Mammary epithelial cell (primary cell): ENCODE measurements at places on chromosomes 7 and 10.

- no peak for DNase-seq
Observed at GRCh38 chr10:112280205-112280921, 2.8 kb upstream of the TECTB start.

GRCh38 chr10:120011359-120012130 is 119.0 kb downstream of the SEC23IP start:
- no peak for DNase-seq

GRCh38 chr10:94282369-94282768 is 80.4 kb downstream of the NOC3L start:
- no peak for DNase-seq

DNA sequence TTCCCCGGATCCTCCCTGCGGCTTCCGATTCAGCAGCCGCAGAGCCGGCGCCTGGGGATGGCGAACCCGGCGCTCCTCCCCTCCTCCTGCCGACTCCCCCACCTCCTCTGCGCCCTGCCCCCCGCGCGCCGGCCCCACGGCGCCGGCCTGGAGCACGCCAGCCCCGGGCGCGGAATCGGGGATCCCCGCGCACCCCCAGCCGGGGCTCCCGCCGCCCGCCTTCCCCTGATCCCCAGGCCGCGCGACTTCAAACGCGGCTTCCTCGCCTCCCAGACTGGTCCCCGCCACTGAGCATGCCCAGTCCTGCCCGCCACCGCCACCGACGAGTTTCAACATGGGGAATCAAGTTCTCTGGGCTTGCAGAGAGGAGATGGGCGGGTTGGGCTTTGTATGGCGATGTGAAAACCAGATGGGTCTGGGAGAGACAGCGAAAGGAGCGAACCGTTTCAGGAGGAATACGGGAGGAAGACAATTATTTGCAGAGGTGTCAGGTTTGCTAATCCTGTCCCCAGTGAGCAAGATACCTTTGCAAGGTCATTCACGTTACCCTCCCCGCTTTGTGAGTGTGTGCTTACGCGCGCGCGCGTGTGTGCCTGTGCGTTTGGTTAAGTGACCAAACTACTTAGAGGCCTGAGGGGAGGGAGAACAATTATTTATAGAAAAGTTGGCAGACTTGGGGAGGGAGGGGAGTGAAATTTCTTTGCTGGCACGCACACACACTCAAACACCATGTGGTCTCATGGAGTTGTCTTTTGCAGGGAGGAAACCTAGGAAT is at the start of gene PANK1:
TSS of gene PANK1 (minus strand) at position 276 of the 775 bp plus-strand sequence. CDS start 351 bp downstream, outside the sequence.
- peak; percentile 94 for DNase-seq

DNA sequence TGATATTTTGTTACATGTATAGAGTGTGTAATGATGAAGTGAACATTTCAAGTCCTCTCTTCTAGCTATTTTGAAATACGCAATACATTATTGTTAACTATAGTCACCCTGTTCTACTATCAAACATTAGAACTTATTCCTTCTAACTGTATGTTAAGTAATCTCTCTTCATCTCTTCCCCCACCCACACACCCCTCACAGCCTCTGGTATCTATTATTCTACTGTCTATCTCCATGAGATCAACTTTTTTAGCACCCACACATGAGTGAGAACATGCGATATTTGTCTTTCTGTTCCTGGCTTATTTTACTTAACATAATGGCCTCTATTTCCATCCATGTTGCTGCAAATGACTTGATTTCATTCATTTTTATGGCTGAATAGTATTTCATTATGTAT is 57.7 kb upstream of the EGR2 start:
- no peak for DNase-seq

- DNase-seq: no peak
Observed at GRCh38 chr10:89505640-89506275, 29.6 kb downstream of the SLC16A12 start.

- DNase-seq: peak; percentile 100
Observed at GRCh38 chr7:76296743-76297740, 5.4 kb upstream of the HSPB1 start.

- no peak for DNase-seq
Observed at GRCh38 chr10:96984541-96985131, 152.5 kb downstream of the LCOR start.

DNA sequence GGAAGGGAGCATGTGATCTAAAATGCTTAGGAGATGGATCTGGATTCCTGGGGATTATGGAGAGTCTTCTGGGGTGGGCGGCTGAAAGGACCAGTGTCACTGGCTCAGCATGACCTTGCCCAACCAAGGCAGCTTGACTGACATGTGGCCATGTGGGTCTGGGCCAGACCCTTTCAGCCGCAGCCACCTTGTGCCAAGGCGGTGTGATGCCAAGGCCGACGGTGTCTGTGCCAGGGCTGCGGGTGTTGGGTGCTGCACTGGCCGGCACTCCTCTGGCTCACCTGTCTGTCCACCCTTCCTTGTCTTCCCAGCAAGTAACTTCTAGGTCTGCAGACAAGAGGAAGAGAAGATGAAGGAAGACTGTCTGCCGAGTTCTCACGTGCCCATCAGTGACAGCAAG is 8.8 kb downstream of the DEPP1 start:
- DNase-seq: no peak

DNA sequence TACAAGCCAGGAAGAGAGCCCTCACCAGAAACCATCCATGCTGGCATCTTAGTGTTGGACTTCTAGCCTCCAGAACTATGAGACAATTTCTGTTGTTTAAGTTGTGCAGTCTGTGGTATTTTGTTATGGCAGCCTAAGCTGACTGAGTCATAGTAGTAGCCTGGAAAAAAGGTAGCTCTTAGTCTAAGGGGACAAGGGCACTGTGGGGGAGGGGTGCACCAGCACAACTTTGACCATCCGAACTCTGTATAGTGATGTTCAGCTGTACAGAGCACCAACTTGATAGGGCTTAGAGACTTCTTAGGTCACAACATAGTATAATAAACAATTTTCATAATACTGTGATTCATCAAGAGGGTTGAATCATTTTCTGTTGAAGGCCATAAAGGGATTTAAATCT is 14.3 kb downstream of the EIF4EBP2 start:
- peak; percentile 37 for DNase-seq

GRCh38 chr7:6648066-6648814 is 11.1 kb downstream of the ZNF316 start:
- no peak for DNase-seq

DNA sequence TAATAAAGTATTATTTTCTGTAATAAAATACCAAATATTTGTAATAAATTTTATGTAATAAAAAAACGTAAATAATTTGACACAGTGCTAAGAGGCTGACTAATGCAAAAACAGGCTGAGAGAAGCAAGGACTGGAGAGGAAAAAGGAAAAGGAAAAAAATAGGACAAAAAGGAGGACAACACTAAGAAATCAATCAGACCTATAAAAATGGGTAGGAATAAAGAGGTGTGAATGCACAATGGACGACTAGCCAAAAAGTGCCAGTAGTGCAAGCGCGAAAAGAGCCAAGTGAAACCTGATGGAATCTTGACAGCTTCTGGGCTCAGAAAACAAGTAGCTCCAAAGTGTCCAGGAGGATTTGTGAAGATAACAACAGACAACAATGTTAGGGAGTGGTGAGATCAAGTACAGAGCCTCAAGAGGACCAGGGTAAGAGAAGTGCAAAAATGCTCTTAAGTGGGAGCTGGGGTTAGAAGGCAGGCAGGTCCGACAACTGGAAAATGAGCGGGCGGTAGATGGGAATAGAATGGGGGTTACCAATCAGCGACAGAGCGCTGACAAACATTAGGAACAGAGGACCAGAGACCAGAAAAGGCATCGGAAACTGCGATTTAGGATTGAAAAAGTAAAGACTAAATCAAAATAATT is 1.2 kb downstream of the BRAF start:
- DNase-seq: peak; percentile 31

- DNase-seq: no peak
Observed at GRCh38 chr7:117012284-117012683, 59.0 kb downstream of the ST7 start.

- DNase-seq: peak; percentile 29
Observed at GRCh38 chr7:101816595-101817470, 593 bp upstream of the CUX1 start.

GRCh38 chr7:51045319-51046102 is 262.8 kb upstream of the GRB10 start:
- DNase-seq: peak; percentile 60

DNA sequence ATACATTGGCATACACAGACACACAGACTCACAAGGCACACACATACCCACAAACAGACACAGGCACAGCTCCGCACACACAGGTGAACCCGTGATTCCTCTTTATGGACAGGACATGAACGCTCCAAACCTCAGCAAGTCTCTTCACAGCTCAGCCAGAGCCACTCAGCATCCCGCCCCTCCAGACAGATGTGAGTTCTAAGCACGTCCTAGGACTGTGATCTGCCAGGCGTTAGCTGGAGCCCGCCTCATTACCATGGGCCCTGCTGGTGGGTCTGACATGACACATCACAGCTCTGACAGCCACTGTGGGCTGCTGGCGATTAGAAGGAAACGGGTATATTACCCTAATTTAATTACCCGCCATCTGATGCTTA is 176.7 kb upstream of the PPP2R2D start:
- no peak for DNase-seq

DNA sequence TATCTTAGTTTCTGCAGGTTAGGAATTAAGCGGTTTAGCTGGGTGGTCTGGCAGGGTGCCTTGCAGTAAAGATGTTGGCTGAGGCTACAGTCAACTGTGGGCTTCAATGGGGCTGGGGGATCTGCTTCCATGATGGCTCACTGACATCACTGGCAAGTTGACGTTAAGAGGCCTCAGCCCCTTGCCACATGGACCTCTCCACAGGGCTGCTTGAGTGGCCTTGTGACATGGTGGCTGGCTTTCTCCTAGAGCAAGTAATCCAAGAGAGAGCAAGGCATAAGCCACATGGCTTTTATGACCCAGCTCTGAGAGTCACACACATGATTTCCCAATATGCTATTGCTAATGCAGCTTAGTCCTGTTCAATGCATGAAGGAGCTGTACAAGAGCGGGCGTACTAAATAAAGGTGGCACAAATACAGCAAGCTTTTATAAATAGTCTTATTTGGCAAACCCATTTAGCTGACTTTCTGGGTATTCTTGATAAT is 109.1 kb downstream of the SEPTIN7 start:
- no peak for DNase-seq

- DNase-seq: no peak
Observed at GRCh38 chr10:33772370-33773252, 438.1 kb upstream of the NRP1 start.

- no peak for DNase-seq
Observed at GRCh38 chr7:46459942-46460341, 538.9 kb upstream of the IGFBP3 start.

- no peak for DNase-seq
Observed at GRCh38 chr10:72011468-72011867, 47.3 kb downstream of the CHST3 start.

DNA sequence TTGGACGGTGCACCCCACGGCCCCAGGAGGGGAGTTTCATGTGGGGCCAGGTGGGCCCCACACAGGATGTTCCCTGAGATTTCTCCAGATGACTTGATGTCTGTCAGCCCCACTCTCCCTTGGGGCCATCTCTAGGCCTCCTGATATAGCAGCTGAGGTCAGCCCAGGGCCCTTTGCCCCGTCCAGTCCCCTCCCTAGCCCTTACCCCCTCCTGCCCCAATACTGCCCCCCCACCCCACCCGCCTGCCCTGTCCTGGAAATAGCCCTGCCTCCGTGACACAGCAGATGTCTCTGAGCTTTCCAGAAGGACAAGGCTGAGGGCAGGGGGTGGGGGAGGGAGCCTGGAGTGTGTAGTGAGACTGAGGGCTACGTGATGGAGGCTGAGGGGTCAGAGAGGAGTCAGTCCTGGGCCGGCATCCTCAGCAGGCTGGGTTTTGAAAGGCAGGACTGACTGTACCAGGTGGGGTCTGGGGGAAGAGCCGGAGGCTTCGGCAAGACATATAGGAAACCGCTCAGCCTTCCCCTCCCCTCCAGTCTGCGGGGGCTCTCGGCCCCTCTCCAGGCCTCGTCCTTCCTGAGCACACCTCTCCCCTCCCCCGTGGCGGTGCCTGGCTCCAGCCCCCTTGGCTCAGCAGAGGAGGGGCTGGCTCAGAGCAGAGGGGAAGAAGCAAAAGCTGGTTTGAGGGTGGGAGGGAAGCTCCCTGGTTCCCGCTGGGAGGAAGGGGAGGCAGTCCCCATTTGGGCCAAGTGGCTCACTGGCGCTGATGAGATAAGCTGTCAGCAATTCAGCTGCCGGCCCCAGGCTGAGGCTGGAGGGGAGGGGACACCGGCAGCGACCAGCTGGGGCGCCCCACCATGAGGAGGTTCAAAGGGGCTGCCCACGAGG is 2.0 kb downstream of the FLNC start:
- DNase-seq: no peak

- DNase-seq: no peak
Observed at GRCh38 chr7:156184164-156184563, 371.9 kb upstream of the SHH start.

- DNase-seq: no peak
Observed at GRCh38 chr7:54292171-54292925, 249.8 kb upstream of the VSTM2A start.

DNA sequence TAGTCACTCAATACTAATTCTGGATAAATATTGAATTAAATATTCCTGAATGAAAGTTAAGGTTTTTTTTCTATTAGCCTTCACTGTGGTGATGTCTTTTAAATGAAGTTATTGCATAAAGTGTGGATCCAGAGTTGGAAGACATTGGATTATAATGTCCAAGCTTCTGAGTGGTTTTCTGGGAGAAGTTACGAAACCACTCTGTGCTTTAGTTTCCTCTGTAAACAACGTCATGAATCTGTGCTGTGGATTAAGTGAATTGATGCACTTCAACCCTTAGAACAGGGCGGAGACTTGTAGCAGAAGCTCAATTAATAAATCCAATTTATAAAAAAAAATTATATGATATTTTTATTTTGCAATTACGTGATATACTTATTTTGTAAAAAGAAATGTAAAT is 271.7 kb downstream of the BICC1 start:
- no peak for DNase-seq

DNA sequence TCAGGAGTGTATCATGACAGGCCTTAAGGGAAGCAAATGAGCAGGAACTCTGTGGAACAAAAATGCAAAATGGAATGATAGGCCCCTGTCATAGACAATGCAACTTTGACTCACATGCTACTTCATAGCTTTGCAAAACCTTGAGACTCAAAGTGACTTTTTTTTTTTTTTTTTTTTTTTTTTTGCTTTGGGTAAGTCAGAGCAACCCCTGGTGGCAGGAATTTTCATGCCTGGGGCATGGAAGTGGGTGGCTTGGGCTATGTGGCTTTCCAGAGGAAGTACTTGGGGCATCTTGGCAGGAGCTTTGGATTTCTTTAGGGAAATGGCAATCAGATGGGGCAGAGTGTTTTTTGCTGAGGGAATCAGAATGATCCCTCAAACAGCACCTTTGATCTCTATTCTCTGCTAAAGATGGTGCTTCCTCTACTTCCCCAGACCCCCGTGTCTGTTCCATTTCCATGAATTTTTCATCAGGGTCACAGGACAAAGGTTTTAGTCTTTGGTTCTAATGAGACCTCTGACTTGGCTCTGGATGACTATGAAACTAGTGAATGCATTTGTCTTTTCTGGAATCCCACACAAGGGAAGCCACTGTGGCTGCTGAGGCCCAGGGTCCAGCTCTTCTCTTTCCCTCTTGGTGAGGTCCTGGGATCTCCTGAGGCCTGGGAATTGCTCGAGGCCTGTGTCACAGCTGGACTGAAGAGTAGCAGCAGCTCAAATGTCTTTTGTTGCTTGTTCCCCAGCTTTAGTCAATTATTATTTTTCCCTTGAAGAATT is 62.8 kb downstream of the TACC2 start:
- peak; percentile 73 for DNase-seq

GRCh38 chr10:110017907-110018306 is 10.1 kb downstream of the ADD3 start:
- DNase-seq: no peak

- DNase-seq: no peak
Observed at GRCh38 chr7:46990761-46991160, 591.1 kb downstream of the TNS3 start.
